ENCODE measurements at places on chromosomes 6 and 20.

GRCh38 chr6:90294989-90295853 lies 1.4 kb downstream of the BACH2 start:
- no peak for DNase-seq

GRCh38 chr20:8388707-8389106 lies 256.6 kb downstream of the PLCB1 start:
- no peak for DNase-seq

GRCh38 chr6:54087721-54088120 lies 23.5 kb upstream of the MLIP start:
- DNase-seq, result no peak

DNA sequence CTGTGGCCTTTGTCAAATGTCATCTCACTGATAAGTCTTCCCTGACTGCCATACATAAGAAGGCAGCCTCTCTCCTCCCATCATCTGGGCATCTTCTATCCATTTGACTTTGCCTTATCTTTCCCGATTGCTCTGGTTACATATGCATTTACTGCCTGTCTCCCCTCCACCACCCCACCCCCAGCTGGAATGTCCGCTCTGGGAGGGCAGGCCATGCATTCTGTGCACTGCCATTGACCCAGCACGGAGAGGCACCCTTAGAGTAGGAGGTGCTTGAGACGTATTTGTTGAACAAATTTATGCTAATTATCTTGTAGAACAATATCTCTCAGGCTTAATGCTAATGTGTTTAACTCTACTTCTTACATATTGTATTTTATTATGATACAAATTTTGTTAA lies 183.9 kb upstream of the HDAC2 start:
- no peak for DNase-seq

GRCh38 chr6:85912582-85912981 lies 269.9 kb upstream of the SYNCRIP start:
- DNase-seq, result no peak

- DNase-seq, result no peak
Observed at GRCh38 chr20:17233626-17234025, 6.8 kb downstream of the PCSK2 start.

- no peak for DNase-seq
Observed at GRCh38 chr6:121112356-121112755, 221.9 kb downstream of the TBC1D32 start.

DNA sequence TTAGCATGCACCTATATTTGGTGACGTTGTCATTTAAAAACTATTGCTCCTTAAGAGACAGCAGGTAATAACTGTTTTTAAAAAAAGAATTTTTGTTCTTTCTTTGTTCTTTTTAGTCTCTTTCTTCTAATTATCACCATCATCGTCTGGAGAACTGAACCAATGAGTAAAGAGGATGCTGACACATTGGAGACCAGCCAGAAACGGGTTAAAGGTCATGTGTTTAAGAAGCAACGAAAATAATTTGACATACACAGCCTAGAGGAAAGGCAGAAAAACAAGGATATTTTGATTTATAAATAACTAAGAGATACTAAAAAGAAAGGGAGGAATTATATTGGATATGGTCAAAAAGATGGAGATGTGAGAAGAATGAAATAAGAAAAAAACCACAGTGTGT lies 19.2 kb upstream of the FYN start:
- DNase-seq, result no peak

- no peak for DNase-seq
Observed at GRCh38 chr20:23634044-23634801, 3.5 kb downstream of the CST3 start.

DNA sequence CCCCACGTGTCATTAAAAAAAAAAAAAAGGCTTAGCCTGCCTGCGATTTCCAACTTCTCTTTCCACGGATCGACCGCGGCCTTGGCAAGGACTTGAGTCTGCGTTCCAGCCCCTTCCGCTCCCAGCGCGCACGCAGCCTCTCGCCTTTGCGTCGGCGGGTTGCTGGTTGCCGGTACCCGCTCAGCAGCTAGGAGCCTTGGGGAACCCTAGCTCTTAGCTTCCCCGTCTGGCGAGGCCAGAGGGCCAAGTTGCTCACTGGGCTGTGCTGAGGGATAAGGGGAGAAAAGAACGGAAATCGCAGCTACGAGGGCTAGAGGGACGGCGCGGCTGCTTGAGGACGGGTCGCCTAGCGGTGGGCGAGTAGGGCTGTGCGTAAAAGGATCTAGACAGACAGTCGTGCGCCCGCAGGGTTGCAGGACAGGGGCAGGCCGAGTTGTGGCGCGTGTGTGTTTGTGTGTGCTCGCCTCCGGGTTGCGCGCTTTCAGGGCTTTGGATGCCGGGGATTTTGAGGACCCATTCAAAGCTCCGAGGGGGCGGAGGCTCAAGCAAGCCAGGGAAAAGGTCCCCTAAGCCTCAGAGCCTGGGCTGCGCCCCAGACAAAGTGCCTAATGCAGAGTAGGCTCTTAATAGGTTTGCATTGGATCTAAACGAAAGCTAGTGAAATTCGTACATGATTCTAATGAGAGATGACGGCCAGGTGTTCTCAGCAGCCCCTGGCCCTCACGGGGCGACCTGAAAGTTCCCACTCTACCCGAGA lies 40.5 kb upstream of the OSTM1 start:
- DNase-seq, result peak; percentile 21

- DNase-seq, result peak; percentile 28
Observed at GRCh38 chr6:140602431-140603248, 1228.2 kb upstream of the CITED2 start.

- DNase-seq, result no peak
Observed at GRCh38 chr20:62714799-62715198, 6.2 kb downstream of the NTSR1 start.

GRCh38 chr6:169207482-169207881 lies 46.2 kb downstream of the THBS2 start:
- no peak for DNase-seq

DNA sequence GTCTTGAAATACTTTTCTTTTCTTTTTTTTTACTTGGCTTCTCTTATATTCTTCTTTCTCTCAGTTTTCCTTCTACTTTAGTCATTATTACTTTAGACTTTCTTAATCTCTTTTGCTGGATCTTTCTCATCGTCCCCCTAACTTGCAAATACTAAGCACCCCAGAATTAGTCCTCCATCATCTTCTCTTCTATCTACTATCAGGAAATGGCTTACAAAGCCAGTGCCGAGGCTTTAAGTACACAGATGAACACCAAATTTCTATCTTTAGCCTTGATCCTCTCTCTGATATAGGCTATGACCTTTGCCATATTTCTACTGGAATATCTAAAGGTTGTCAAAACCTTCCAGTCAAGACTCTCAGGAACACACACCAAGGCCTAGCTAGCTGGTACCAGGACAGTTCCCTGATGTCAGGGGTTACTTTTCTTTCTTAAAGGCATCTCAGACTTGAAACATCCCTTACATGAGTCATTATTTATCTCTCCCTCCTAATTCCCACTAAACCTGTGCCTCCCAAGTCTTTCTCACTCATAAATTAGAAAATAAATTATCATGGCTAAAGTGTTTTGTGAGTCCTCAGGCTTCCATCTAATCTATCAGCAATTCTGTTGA lies 278.6 kb upstream of the TCF21 start:
- no peak for DNase-seq

DNA sequence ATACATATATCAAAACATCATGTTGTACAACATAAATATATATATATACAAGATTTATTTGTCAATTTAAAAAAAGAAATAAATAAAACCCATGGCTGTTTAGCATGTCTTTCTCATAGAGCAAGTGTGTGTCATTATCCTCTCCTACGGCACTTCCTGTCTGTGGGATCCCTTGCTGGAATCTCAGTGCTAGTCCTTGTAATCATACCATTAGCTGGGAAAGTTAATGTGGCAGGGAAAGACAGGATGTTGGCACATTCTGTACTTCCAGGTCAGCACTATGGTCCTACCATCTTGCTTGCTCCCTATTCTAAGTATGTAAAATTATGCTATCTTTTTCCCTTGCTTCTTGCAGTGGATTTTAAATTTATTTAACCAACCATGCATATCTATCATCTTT lies 9.5 kb upstream of the SLC17A3 start:
- no peak for DNase-seq

DNA sequence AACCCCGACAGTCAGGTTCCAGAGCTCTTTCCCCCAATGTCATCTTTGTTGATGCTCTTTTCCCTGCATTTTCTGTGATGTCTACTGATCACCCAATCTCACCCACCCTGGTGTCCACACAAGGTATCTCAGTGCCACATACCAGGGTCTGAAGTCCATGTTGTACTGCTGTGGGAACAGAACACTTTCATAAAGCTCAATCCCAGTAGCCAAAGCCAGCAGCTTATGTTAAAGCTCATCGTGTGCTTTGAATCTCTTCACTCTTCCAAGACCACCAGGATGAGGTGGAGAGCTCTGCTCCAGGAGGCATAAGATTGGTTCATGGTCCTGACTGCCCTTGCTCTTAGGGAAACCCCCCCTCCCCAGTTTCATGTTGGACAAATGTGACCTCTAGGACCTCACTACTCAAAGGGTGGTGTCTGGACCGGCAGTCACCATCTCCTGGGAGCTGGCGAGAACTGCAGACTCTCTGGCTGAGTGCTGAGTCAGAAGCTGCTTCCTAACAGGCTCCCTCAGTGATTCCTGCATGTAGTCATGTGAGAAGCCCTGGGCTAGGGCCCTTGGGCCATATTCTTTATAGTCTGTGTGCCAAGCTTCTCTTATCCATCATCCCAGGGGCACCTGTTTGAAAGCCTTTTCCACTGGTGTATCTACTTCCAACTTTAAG lies 13.4 kb upstream of the CPNE5 start:
- DNase-seq, result no peak

GRCh38 chr6:135176058-135176457 lies 5.0 kb upstream of the MYB start:
- no peak for DNase-seq

DNA sequence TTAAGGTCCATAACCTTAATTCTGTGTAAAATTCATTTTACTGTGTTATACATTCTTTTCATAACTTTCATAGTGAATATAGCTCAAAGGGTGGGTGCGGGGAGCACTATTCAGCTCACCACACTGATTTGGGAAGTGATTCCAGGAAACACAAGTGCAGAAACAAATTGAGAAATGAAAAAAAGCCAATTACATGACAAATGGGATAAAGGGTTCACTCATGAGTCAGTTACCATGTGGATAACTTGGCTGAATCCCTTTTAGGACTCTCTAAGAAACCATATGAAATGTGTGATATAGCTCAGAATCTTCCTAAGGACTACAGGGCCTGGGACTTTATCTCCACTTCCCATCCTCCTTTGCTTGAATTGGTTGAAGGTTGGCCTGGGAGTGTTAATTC lies 3.1 kb upstream of the BTN2A1 start:
- no peak for DNase-seq

- no peak for DNase-seq
Observed at GRCh38 chr6:84362193-84362821, 134.9 kb upstream of the CEP162 start.

DNA sequence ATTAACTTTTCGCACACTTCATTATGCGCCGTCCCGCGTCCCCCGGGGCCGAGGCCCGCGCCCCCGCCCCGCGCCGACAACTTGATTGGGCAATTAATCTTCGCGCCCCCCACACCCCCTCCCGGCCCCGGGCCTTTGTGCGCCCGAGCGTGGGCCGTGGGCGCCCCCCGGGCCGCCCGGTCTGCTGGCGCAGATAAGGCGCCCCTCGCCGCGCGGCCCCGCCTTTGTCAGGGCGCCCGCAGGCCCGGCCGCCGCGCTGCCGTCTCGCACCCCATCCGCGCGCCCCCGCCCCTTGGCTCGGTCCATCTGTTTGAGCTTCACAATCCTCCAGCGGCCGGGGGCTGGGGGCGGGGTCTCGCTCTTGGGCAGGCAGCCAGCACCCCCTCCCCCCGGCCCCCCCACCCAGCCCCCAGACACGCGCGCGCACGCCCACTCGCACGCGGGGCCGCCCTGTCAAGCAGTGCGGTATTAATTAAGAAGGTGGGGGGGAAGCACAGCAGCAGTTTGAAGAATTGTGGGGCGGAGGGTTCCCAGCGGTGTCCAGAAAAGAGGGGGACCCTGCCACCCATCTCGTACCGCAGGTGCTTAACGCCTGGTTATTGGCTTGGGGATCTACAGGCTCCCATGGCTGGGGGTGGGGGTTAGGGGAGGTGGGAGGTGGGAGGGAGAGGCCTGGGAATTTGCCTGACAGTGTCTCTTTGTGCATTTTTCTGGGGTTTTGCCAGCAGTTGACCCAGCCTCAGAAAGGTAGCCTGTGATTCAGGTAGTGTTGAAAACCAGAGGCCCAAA lies 34.6 kb upstream of the SCRT2 start:
- DNase-seq, result no peak
